ENCODE measurements at places on chromosomes 1 and 21. TPM values are rescaled to one million over a fixed set of nuclear protein-coding genes. Genes with fewer than 3 reads are reported as not detected.

DNA sequence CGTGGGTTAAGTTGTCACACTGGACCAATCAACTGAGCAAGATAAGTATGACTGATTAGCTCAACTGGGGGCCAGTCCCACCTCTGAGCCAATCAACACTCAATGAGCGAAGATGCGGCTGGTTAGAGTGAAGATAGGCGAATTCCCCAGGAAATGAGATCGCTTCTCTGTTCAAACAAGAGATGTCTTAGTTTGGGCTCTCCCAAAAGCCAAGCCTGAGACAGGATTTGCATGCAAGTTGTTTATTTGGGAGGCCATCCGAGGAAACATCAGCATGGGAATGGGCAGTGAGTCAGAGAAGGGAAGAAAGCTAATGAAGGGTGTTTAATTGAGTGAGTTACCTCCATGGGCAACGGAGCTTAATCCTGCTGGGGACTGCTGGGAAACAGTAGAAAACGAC, 4.9 kb upstream of the GJB5 start:
- DNase-seq: no peak

- no peak for DNase-seq
Measured at GRCh38 chr1:18473195-18473815, 7.4 kb upstream of the KLHDC7A start.

- DNase-seq: no peak
Measured at GRCh38 chr1:34684266-34684665, 70.6 kb upstream of the GJB5 start.

DNA sequence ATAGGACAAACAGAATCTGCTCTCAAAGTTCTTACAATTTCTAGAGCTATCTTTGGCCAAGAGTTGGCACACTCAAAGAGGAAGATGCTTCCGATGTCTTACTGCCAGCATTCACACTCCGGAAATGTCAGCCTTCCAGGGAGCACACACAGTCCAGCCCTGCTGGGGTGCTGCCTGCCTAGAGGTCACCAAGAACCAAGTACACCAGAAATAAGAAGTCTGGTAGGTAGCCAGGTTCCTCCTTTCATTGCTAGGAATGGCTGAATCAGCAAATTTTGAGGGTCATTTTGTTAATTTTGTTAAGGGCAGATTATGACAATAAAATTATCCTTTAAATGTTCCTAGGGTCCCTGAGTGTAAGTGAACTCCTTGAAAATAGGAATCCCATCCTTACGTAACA, 77.5 kb downstream of the PLPP3 start:
- no peak for DNase-seq

DNA sequence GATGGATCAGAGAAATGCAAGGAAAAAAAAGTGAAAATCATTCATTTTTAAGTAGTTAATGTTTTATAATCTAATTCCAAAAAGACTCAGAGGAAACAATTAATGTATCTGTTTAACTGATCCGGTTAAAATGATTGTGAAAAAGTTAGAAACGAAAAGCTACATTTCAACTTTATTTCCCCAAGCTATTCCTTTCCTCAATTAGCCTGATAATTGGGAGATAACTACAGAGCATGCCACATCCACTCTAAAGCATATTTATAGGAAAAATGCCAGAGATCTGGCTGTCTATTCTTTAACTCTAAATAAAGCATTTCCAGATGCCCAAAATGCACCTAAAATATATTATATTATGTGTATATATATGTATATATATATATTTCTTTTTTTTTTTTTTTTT, 35.9 kb upstream of the XPR1 start:
- DNase-seq: no peak

GRCh38 chr1:44775930-44776729, 790 bp downstream of the RPS8 start:
- DNase-seq: no peak

DNA sequence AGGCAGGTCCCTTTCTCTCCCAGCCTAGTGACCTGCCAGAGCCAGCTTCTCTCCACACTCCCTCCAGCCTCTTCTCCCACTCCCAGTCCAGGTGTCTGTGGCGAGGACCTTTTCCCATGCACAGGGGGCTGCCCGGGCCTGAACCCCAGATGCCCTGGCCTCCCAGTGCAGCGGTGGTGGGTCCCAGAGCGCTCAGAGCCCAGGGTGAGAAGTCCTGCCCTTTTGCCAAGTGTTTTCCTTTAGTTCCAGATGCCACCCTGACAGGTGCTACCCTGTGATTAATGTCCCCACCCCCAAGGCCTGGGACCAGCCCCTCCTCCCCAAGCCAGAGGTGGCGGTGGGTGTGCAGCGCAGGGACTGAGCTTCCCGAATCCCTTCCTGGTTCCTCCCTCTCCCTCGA, 90.4 kb downstream of the PAX7 start:
- no peak for DNase-seq

DNA sequence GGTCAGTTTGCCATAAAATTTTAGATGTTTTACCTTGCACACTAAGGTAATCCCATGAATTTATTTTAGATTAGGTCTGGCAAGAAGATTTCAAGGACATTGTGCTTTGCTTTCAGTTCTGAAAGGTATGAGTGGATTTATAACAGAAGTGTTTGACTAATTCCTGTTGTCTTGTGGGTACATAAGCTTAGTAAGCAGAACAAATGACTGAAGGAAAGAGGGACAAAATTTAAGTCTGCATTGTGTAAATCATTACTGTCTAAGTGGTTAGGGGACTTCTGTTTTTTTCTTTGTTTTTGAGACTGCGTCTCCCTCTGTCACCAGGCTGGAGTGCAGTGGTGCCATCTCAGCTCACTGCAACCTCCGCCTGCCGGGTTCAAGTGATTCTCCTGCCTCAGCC, 60.1 kb downstream of the PKN2 start:
- no peak for DNase-seq

- DNase-seq: no peak
Measured at GRCh38 chr1:43664369-43664768, 14.4 kb downstream of the KDM4A start.

DNA sequence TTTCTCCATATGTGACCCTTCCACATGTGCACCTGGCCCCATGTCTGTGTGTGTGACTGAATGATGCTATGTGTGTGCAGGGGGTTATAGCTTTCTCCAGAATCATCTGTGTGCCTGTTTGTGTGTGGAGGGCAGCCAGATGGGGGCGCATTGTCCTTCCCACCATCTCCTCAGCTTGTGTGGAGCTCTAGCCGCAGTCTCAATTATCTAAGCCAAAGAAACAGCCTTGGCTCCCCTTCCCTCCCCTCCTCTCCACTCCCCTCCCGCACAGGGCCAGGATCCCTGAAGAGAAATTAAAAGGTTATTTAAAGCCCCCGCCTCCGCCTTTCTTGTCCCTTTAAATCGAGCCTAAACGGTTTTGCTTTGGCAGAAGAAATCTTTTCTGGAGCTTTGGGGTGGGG, 1.8 kb upstream of the DMBX1 start:
- DNase-seq: no peak

DNA sequence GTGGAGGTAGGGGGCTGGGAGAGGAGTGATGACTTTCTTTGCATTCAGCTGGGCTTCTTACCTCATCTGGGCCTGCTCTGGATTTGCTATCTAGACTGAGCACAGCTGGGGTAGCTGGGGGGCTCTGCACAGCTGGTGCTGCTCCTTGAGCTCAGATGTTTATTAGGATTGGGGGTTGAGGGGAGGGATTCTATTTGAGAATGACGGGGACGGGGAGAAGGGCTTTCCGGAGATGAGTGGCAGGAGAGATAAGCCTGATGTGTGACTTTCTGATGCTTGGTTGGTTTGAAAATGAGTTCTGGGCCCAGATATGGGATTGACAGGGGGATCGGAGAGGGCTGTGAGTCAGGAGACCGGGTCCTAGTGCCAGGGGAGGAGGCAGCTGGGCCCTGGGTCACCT, 146.1 kb upstream of the CSF3R start:
- no peak for DNase-seq

GRCh38 chr1:65176056-65176450, 28.1 kb downstream of the AK4 start:
- DNase-seq: no peak

DNA sequence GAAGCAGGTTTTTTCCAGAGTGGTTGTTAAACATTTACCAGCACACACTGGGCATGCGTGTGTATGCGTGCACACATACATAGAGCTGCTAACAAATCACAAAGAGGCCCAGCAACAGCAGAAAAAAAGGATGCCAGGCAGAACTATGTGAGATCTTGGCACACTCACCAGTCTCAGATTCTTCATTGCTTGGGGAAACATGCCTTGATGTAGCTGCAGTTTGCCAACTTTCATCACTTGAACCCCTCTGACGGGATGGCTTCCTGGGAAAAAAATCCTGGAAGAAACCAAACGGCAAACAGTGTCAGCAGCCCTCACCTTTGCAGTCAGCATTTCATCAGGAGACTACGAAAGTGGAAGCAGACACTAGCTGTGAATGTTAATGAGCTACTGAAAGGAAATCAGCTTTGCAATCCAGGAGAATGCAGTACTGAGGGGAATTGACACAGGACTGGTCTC, 609.1 kb downstream of the KIF26B start:
- no peak for DNase-seq

GRCh38 chr1:4652631-4653327, 1.6 kb upstream of the AJAP1 start:
- DNase-seq: no peak

- no peak for DNase-seq
Measured at GRCh38 chr1:230047114-230047865, 19.7 kb upstream of the GALNT2 start.

DNA sequence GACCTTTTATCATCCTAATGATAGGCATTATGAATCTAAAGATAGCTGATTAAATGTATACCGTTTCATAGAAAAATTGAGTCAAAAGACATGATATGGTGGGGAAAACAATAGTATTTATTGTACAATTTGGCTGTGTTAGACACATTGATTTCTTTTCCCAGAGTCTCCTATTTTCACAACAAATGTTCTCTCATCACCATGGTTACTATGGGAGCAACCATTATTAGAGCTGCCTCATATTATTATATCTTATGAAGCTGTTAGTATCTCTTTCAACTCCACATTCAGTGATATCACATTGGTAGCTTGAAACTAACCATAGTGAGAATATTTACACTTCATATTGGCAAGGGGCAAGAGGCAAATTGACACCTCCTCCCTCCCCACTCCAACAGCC, 10.7 kb upstream of the CTH start:
- DNase-seq: no peak

GRCh38 chr1:57307392-57308170, 116.3 kb downstream of the DAB1 start:
- DNase-seq: no peak

- DNase-seq: no peak
Measured at GRCh38 chr1:201050515-201051277, 27.2 kb upstream of the KIF21B start.

DNA sequence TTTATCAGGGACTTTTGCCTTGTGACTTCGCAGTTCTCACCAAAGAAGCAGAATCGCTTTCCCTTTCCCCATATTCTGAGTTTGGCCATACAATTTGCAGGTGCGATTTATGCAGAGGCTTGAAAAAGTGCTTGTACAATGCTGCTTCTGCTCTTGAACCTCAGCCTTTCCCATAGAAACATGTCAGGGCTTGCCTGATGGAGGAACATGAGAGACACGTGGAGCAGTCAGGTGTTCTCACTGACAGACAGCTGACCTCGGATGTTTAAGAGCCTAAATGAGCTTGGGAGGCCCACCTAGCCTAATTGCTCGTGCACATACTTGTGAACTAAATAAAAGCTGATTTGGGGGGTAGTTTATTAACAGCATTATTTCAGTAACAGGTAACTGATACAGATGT, 290.0 kb downstream of the S1PR1 start:
- no peak for DNase-seq

DNA sequence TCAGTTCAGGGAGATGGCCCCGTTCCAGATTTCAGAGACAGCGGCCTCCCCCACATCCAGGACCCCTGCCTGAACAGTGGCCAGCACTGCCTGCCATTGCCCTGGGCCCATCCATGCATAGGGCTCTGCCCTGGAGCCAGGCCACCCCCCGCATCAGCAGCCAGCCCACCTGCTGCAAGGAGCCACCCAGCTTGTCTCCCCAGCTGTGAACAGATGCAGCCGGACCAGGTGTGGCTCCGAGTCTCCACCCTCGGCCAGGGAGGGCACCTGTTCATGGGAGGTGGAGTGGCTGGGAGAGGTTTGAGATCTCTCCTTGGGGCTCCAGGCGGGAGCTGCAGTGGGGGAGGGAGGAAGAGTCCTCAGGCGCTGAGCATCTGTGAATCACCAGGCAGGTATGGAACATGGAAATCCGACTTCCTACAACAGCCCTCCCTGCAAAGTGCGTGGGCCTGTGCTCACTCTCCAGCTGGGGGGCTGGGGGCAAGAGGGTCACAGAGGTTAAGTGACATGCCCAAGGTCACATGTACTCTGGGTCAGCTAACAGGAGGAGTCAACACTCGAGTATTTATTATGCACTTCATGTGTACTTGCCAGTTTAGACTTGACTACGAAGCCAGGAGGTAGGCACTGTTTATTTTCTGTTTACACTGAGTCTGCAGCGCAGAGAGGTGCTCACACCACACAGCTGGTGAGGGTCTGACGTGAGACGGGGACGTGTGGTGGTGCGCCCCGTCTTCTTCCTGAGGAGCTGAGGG, 4.8 kb upstream of the HES5 start:
- DNase-seq: no peak

GRCh38 chr1:224770336-224770693, 154.2 kb downstream of the CNIH3 start:
- DNase-seq: no peak

DNA sequence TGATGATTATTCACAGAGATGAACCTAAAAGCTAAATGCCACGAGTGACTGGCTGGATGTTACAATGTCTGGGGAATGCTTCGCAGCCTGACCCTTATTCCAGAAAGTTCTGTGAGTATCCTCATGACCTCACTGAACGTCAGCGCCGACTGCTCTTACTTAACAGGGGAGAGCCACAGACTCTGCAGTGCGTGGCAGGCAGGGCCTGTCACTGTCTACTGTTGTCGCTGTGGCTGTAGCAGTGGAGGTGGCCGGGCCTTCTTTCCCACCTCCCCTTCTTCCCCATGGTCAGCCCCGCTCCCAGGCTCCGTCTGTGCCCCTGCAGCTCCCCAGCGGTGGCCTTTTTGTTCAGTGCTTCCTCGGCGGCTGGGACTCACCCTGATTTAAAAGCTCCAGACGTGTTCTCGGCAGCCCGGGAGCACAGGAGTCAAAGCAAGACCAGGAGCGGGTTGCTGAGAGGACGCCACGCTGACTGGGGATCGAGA, 52.2 kb upstream of the TARBP1 start:
- DNase-seq: no peak

Gene C1QA
- total RNA-seq: 0.41 TPM

Gene TRIM67
- 0.08 TPM for total RNA-seq

Gene RORC
- not detected for total RNA-seq

Gene KLHL20
- 11.4 TPM for total RNA-seq

Gene ARHGEF11
- total RNA-seq: 55.5 TPM

Gene SPRR1A
- not detected for total RNA-seq

Gene DISP3
- 1.1 TPM for total RNA-seq

Gene MCOLN3
- 14.2 TPM for total RNA-seq

Gene RYR2
- total RNA-seq: 0.03 TPM

Gene TMEM61
- not detected for total RNA-seq

Gene BEST4
- 0.15 TPM for total RNA-seq

Gene PLA2G2D
- not detected for total RNA-seq

Gene FNBP1L
- 25.1 TPM for total RNA-seq

Gene FMO4
- total RNA-seq: 0.33 TPM

Data from Panc1 (cell line).